ENCODE measurements at places on chromosomes 11 and 22.
A peak's percentile ranks its signal among the peaks of the same experiment; 100 is the strongest.

GRCh38 chr11:58958500-58958899, 19.2 kb downstream of the GLYATL1 start:
- DNase-seq: peak; percentile 18

GRCh38 chr11:68040101-68040956, 1.5 kb downstream of the TCIRG1 start:
- no peak for DNase-seq

DNA sequence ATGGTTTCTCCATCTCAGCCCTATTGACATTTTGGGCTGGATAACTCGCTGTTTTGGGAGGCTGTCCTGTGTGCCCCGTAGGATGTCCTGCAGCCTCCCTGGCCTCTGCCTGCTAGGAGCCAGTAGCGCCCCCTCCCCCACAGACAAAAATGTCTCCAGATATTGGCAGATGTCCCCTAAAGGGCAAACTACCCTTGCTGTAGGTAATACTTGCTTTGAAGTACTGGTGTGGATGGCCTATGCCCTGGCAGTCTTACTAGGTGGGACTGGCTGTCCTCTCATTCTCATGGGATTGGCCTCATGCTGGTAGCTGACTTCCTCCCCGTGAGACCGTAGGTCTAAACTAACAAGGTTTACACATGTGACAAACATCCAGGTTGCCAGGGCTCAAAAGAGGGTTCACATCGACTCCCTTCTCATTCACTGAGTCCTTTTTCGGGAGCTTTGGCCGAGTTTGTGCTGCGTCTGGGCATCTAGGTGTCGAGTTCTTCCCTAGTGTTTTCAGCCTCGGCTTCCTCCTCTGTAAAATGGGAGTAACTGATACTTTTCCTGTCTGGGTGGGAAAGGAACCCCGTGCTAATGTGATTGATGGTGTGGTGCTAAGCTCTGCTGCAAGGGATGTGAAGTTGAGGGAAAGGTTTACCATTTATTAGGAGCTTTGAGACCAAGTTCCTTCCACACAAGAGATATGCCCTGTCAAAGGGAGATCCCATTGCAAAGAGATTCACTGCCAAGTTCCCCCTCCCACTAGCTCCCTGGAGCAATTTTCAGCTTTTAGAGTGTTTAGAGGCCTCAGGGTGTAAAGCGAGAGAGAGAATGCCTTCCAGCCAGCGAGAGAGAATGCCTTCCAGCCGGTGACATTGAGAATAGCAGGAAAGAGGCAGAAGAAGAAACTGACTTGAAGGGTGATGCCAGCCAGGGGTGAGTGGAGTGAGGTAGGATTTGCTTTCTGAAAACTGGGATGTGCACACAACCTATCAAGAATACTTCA, 17.0 kb downstream of the PTPRJ start:
- no peak for DNase-seq

DNA sequence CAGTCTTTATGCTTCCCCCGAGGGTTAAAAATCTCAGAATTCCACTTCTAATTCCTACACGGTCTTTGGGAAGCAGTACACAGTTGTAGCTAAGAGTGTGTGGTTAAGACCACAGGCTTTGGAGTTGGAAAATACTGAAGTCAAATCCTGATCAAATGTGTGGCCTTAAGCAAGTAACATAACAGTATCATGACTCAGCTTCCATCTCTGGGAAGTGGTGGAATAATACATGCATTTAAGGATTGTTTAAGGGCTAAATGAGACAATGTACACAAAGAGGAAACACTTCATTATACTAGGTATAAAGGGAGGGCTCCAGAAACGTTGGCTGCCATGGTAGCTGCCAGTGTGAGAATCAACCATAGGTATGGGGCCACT, 71.5 kb downstream of the FAT3 start:
- DNase-seq: no peak

GRCh38 chr11:73342633-73343032, 33.6 kb upstream of the RELT start:
- DNase-seq: no peak

All from iPS DF 6.9 (cell line).